Hindlimb muscle (tissue), 1 donor: ENCODE measurements at places on chromosomes 5 and 9. TPM values are rescaled to one million over a fixed set of nuclear protein-coding genes. Genes with fewer than 3 reads are reported as not detected.
A peak's percentile ranks its signal among the peaks of the same experiment; 100 is the strongest.

- DNase-seq: no peak
These were observed 12.2 kb downstream of the TNIP1 start for GRCh38 chr5:151068433-151069197.

DNA sequence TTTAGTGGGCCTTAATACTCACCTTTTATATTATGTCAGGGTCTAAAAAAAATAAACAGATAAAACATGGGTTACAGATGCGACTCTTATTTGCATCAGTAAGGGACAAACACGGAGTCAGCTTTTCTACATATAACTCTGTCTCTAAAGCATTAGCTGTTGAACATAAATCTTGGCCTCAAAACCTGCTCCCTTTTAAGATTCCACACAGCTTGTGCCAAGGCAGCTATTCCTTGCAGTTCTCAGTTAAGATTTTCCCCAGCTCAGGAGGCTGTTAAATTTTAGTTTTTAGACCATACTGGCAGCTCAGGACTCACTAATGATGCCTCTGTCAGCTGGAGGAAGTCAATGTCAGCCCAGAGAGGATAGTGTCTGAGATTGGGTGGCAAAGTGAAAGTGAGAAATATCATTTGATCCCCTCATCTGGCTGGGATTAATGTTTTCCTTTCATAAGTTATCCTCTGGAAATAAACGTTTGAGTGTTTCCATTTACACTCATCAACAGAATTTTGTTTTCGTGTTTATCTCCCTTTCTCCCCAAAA lies 287.5 kb downstream of the ELAVL2 start:
- DNase-seq: peak; percentile 21

DNA sequence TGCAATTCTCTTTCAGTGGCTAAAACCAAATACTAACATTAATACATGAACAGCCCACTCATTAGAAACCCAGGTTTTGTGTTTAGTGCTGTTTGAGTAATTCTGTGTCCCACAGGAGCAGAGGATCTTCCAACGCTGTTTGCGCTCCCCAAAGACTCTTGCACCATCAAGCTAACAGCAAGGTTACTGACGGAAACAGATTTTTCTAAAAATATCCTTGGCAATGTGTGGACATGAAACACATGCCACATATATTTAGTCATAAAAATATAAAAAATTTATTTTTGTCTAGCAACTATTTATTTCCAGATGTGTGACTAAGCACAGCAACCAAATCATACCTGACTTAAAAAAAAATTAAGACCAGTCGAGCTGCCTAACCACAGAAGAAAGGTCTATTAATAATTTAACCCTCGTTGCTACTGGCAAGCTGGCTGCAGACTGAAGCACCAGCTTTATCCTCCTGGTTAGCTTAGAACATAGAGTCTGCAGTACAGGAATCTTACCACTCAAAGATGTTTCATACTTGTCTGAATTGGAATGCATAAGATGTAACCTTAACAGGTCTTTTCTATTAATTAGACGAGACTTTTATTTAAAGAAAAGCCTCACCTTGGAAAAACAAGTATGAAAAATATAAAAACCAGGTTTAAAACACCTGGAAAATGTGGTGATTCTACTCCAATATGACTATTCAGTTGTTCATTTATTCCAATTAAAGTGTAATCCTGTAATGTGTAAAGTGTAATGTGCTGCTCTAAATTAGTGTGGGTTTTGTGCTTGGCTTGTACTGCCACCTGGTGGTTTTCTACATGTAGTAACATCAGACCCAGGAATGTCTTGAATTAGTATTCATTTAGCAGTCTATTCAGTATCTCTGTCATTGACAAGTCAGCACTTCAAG lies 272.5 kb downstream of the EPB41L4A start:
- DNase-seq: peak; percentile 78

DNA sequence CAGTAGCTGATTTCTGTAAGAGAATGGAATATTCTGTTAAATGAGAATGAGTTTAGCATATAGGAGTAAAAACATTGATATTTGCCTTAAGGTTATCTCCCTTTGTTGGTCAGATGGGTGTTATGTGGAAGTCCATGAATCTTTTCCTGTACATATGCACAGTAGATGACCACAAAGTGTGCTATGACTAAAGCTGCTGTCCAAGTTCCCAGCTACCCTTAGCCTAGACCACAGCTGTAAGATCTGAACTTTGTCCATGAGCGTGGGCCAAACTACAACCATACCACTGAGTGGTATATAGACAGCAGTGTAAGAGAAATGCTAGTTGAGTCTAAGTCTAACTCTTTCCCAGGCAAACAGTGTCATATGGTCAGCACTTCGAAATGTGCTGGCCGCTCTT lies 48.8 kb downstream of the CD180 start:
- no peak for DNase-seq

DNA sequence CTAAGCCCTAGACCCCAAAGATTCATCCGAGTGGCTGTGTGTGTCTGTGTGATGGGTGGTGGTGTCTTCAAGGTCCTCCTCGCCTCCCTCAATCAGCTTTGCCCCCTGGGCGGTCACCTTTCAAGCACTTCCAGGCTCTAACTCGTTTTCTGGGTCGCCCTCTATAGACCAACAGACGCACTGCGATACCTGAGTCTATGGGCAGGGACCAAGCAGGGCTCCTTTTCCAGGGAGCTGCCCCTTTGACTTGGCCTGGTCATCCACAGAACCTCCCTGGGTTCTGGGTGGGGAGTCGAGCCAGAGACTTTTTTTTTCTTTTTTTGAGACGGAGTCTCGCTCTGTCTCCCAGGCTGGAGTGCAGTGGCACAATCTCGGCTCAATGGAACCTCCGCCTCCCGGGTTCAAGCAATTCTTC lies 1.1 kb downstream of the SLC27A4 start:
- DNase-seq: peak; percentile 46

- no peak for DNase-seq
These were observed 1.4 kb downstream of the COL23A1 start for GRCh38 chr5:178588769-178589168.

DNA sequence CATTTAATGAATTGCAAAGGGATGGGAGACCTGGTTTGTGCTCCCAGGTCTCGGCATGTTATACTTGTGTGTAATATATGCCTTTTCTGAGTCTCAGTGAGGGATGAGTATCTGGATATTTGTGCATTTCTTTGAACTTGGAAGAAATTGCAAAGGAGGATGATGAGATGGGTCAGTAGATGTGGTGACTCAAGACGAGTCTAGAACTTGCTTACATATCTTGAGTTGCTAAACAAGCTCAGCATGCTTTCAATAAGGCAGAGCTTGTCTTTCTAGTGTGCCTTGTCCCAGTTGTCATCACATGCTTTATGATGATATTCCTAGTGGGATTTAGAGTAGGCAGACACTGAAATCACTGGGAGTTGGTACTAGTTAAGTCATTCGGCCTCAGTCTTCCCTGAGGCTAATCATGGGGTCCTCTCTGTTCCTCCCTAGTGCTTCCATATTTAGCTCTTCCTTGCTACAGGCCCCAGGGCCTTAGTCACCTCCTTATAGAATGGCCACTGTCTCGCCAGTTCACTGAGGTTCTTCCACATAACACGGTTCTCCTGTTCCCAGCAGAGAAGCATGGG lies 222.3 kb downstream of the ARRDC3 start:
- DNase-seq: no peak

GRCh38 chr5:89067362-89067761 lies 184.4 kb upstream of the MEF2C start:
- no peak for DNase-seq

DNA sequence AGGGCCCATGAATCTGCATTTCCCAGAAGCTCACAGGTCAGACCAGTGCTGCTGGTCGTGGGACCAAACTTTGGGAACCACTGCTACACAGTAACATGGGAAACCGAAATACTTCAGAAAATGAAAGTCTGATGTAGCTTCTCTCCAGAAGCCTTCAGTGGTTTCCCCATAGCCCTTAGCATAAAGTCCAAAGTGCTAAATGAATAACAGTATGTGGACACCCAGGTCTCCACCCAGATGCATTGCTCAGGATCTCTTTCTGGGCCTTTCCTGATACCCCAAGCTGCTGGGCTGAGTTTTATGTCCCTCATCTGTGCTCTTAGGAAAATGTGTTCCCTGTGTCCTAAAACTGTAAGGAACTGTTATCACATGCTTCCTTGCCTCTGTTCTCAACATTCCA lies 100.4 kb downstream of the NFIB start:
- no peak for DNase-seq

- no peak for DNase-seq
These were observed 1379.9 kb downstream of the EFNA5 start for GRCh38 chr5:106290841-106291240.

DNA sequence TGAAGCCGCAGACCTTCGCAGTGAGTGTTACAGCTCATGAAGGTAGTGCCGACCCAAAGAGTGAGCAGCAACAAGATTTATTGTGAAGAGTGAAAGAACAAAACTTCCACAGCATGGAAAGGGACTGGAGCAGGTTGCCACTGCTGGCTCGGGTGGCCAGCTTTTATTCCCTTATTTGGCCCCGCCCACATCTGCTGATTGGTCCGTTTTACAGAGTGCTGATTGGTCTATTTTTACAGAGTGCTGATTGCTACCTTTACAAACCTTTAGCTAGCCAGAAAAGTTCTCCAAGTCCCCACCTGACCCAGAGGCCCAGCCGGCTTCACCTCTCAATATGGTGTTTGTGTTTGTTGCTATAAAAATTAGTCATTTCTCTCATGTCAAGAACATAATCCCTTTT lies 49.7 kb downstream of the RECK start:
- no peak for DNase-seq

DNA sequence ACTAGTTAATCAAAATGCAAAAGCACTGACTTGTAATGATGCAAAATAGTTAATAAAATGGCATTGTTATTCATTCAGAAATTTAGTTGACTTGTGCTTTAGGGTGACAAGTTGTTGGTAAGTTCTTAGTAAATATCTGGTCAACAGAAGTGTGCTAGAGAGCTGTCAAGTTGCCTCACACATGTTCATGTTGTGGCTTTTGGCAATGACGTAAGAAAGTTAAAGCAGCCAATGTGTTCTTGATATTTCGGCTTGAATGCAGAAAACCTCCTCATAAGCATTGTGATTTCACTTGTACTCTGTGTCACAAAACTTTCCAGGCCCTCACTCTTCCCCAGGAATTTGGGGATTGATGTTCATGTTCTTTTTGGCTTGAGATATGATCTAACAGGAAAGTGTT lies 626.7 kb downstream of the PRR16 start:
- DNase-seq: no peak

DNA sequence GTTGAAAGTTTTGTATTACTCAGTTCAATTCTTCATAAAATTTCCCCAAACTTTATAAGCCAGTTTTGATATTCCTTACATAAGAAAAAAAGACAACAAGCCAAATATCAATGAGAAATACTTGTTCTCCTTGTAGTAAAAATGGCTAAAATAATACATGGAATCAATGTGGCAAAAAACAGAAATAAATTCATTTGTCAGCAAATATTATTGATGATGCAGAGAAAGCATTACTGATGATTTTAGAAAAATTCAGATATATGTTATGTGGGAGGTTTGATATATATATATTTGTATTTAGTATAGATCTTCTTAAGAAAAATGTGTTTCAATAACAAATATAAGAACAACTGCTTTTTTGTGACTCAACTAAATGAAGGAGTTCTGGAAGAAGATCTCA lies 127.0 kb upstream of the PUM3 start:
- no peak for DNase-seq

DNA sequence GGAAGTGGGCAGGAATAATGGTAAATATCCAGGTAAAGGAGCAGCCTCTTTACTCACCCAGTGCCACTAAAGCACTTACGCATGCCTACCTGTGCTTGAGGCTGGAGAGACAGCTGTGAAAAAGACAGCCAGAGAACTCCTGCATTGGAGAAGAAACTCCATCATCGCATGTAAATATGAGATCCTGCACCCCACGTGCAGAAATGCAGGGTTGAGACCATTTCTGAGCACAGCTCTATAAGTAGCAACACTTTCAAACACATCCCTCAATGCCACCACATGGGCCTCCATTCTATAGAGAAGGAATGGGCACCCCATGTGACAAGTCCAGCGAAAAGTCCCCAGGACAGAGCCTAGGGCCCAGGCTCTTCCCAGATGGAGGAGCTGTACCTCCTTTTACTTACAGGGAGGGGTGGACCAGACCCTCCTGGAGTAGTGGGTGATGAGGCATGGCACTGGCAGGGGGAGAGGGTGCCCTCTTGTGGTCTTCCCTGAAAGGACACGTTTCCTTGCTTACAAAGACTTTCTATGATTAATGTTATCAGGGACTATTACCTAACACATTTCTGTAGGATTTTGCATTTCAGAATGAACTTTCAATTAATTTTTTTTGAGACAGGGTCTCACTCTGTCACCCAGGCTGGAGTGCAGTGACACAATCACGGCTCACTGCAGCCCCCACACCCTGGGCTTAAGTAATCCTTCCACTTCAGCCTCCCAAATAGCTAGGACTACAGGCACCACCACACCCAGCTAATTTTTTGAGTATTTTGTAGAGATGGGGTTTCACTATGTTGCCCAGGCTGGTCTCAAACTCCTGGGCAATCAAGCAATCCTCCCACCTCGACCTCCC lies 55.3 kb upstream of the IL17B start:
- no peak for DNase-seq

GRCh38 chr5:144205141-144205551 lies 34.5 kb downstream of the KCTD16 start:
- peak; percentile 19 for DNase-seq

GRCh38 chr5:4182144-4182543 lies 586.5 kb downstream of the IRX1 start:
- DNase-seq: no peak

DNA sequence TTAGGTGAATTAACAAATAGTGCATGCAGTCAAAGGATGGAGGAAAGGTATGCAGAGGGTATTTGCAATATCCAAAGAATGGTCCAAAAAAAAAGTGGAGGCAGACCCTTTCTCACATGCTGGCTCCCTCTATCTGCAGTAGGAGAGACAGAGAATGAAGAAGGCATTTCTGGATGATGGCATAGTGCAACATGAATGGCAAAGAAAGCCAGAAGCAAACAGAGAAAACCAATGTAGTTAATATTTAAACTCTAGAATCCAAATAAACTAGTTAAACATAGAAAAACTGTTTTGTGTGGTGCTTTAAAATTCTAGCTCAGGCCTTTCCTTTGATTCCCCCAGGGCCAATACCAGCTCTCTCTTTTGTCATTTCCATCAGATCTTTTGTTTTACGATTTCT lies 403.1 kb upstream of the WWC1 start:
- DNase-seq: no peak

The IFNB1 gene
- not detected for polyA plus RNA-seq

The AIF1L gene
- polyA plus RNA-seq: 21.5 TPM

The SCGB3A2 gene
- not detected for polyA plus RNA-seq

The PTGDS gene
- polyA plus RNA-seq: 24.2 TPM

The ARHGEF37 gene
- 5.0 TPM for polyA plus RNA-seq

The GABBR2 gene
- 0.63 TPM for polyA plus RNA-seq
